Neural progenitor cell (in vitro differentiated cells): ENCODE measurements at places on chromosomes 1 and 21. TPM values are rescaled to one million over a fixed set of nuclear protein-coding genes. Genes with fewer than 3 reads are reported as not detected.

The GJA5 gene
- total RNA-seq, result 0.11 and 0.12 TPM in 2 replicates

The PTAFR gene
- not detected in 2 replicates for total RNA-seq

The DNM3 gene
- total RNA-seq, result 1.1 and 1.2 TPM in 2 replicates

The CLIC6 gene
- total RNA-seq, result 0.12 and 0.15 TPM in 2 replicates

The CIART gene
- total RNA-seq, result 22.6 and 25.3 TPM in 2 replicates

The SLC9C2 gene
- not detected in 2 replicates for total RNA-seq

The CYP4A22 gene
- not detected in 2 replicates for total RNA-seq

The SELL gene
- total RNA-seq, result not detected in 2 replicates

The ALX3 gene
- total RNA-seq, result 1.1 TPM in 1 of 2 replicates, not detected in the other

The GBP6 gene
- total RNA-seq, result not detected in 2 replicates

The LRRC47 gene
- 32.5 and 51.0 TPM in 2 replicates for total RNA-seq

The IL20 gene
- total RNA-seq, result not detected in 2 replicates

The CDC14A gene
- 26.9 and 37.0 TPM in 2 replicates for total RNA-seq

The DENND2D gene
- total RNA-seq, result not detected in 2 replicates

The C1orf226 gene
- 3.9 and 11.3 TPM in 2 replicates for total RNA-seq

The ATP1A2 gene
- total RNA-seq, result 88.6 and 154 TPM in 2 replicates

The S100PBP gene
- 72.9 and 107 TPM in 2 replicates for total RNA-seq

The TSTD1 gene
- 29.9 and 59.9 TPM in 2 replicates for total RNA-seq

The RIMKLA gene
- 5.1 and 5.4 TPM in 2 replicates for total RNA-seq

The SHISA4 gene
- 3.0 and 9.9 TPM in 2 replicates for total RNA-seq

The PLA2G2A gene
- not detected in 2 replicates for total RNA-seq

The LIN28A gene
- total RNA-seq, result 1,311 and 1,384 TPM in 2 replicates
